ENCODE measurements at places on chromosomes 16 and 17. TPM values are rescaled to one million over a fixed set of nuclear protein-coding genes. Genes with fewer than 3 reads are reported as not detected.

The PMFBP1 gene
- 0.73 TPM for total RNA-seq

The GNG13 gene
- not detected for total RNA-seq

The KRT10 gene
- 44.6 TPM for total RNA-seq

The NAA60 gene
- total RNA-seq = 36.5 TPM

The SCNN1B gene
- total RNA-seq = not detected

The KRTAP4-6 gene
- total RNA-seq = not detected

The TMEM238L gene
- not detected for total RNA-seq

The TP53TG3B gene
- total RNA-seq = not detected

The PRDM7 gene
- not detected for total RNA-seq

The KRTAP4-3 gene
- total RNA-seq = not detected

The GRIN2A gene
- total RNA-seq = not detected

The SULT1A2 gene
- 0.23 TPM for total RNA-seq

The MYLK3 gene
- 0.30 TPM for total RNA-seq

The LDHD gene
- not detected for total RNA-seq

The C17orf100 gene
- total RNA-seq = 1.5 TPM

The PRR35 gene
- total RNA-seq = not detected

The TPSD1 gene
- total RNA-seq = not detected

The GUCY2D gene
- not detected for total RNA-seq

The TNP2 gene
- not detected for total RNA-seq

The MATCAP1 gene
- 22.4 TPM for total RNA-seq

The HOXB7 gene
- total RNA-seq = 0.59 TPM

The TAC4 gene
- total RNA-seq = not detected

The TBC1D3 gene
- total RNA-seq = not detected

The PRSS33 gene
- total RNA-seq = 0.13 TPM

The C17orf78 gene
- not detected for total RNA-seq

The EXOC3L1 gene
- 0.19 TPM for total RNA-seq

The CBX2 gene
- 3.8 TPM for total RNA-seq

Data from activated CD8-positive, alpha-beta memory T cell treated with anti-CD3 and anti-CD28 coated beads for 36 hours (primary cell).